ENCODE measurements at places on chromosomes 6 and 20.

DNA sequence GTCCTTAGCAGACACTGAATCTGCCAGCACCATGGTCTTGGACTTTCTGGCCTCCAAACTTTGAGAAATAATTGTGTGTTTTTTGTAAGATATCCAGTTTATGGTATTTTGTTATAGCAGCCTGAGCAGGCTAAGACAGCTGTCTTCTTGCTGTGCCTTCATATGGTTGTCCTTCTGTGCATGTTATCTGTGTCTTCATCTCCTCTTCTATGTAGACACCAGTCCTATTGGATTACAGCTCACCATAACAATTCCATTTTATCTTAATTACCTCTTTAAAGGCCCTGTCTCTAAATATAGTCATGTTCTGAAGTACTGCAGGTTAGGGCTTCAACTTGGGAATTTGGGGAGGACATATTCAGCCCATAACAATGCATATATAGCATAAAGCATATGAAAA, 44.3 kb upstream of the REV3L start:
- no peak for DNase-seq

DNA sequence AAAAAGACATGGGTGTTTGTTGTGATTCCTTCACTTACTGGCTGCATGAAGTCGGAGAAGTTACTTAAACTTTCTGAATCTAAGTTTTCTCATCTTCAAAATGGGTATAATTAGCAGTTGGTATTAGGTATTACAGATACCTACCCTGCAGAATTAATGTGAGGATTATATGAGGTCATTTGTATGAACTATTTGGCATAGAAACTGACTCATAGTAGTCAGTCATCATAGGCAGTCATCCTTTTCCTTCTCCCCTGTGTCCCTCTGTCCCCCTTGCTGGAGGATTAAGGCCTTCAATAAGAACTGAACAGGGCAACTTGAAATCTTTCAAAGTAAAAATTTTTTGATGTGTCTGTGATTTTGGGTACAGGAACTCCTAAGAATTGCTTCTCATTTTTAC, 26.3 kb downstream of the RALGAPB start:
- DNase-seq: no peak

- peak; percentile 51 for DNase-seq
Observed at GRCh38 chr20:58179432-58180099, 48.9 kb downstream of the ANKRD60 start.

DNA sequence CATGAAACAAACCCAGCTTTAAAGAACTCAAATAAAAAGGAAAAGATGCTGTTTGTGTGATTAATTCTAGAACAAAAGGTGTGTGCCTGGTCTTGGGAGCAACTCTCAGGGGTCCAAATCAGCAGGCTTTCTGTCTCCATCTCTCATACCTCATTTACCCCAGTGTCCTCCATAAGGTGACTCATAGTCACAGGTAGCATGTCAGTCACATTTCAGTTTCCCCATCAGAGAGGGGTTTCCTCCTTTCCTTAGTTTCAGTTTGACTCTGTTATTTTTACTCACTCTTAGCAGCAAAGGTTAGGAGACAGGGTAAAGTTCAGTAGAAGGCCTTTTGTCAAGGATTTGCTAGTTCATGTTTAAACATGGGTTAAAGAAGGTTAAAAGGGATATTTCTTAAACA, 46.2 kb downstream of the OGFRL1 start:
- DNase-seq: no peak

DNA sequence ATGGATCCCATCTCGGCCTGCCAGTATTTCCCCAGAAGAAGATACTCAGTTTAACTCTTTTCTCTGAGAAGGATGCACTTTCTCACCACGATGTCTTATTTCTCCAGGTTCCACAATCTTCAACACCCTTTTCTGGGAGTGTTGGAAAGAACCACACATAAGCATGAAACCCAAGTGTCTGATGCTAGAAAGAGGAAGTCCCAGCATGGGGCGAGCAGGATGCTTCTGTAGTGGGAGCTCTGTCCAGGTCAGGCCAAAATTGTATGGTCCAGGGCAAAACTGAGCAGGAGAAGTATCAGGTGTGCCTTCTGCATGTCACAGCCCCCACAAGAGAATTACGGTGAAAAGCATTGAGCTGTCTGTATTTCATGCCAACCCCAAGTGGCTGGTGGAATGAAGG, 11.0 kb downstream of the TREM1 start:
- DNase-seq: no peak

DNA sequence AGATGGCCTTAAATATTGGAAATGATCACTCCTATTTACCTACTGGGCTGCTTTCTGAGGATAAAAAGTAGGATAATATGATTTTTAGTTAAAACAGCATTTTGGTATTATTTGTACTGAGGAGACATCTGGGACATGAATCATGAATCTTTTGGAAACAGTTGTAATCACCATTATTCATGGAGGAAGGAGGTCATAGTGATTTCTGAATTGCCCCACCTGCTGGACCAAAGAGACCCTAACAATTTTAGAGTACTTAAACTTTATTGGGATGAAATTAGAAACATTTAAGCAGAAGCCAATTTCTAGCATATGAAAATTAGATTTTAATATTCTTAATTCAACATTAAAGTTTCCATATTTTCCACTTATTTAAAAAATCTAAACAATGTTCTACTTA, 108.4 kb upstream of the SIM1 start:
- DNase-seq: no peak

DNA sequence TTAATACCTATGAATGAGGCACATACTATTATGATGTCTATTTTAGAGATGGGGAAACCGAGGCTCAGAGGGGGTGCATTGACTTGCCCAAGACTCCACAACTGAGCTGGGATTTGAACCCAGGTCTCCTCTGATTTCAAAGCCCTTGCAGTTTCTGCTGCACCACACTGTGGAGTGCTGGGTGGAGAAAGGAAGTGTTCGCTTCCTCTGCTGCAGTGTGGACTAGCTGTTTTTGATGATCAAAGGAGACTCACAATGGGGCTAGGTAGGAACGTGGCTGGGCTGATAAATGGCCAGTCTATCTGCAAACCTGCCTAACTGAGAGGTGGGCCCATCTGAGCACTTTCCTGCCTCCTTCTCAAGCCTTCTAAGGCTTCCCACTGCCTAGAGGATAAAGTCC, 87.2 kb downstream of the CD40 start:
- DNase-seq: no peak

DNA sequence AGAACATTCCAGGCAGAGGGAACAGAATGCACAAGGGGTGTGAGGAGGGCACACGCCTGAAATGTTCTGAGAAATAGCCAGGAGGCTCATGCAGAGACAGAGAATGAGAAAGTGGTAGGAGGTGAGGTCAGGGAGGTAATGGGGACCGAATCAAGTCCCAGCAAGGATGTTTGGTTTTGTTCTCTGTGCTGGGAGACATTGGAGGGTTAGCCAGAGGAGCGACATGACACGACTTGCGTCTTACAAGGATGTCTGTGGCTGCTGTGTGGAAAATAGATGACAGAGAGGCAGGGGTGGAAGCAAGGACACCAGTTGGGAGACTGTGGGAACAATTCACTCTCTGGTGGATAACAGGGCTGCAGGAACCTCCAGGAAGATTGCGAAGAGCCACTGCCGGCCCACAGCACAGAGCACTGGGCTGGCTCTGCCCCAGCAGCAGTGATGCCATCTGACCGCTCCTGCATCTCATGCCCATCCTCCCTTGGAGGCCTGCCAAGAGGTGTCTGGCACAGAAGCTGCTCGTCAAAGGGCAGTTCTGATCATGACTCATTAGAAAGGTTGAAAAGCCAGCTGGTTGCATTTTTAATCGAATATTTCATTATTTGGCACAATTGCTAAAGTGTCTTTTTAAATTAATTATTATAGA, 57.7 kb upstream of the CD83 start:
- DNase-seq: no peak

GRCh38 chr6:156651486-156651885, 125.7 kb upstream of the ARID1B start:
- DNase-seq: no peak

DNA sequence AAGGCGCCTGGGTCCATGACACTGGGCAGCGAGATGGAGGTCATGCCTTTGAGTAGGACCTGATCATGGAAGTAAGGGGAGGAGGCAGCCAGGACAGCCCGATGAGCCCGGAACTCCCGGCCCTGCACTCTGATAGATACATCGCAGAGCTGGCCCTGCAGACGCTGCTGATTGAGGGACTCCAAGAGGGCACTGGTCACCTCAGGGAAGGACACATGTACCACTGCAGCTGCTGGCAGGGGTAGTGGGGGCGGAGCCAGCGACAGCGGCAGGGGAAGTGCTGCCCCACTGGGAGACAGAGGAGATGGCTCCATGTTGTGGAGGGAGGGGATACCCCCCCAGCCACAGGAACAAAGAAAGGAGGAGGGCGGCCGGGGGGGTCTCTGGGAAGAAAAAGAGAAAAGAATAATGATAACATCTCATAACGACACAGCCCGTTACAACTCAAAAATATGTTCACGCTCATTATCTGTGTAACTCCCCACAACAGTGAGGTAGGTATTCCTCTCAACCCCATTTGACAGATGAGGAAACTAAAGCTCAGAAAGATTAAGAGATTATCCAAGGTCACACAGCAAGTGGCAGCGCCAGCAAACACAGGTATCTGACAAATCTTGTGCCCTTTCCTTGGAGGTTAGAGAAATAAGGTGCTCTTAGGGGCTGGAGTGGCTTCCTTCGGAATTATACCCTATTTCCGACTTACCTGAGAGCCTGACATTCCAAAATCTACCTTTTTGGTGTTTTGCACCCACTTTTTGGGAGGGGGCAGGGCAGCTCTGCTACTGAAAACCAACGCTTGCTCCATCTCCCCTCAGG, 733 bp downstream of the ZBTB22 start:
- DNase-seq: no peak

DNA sequence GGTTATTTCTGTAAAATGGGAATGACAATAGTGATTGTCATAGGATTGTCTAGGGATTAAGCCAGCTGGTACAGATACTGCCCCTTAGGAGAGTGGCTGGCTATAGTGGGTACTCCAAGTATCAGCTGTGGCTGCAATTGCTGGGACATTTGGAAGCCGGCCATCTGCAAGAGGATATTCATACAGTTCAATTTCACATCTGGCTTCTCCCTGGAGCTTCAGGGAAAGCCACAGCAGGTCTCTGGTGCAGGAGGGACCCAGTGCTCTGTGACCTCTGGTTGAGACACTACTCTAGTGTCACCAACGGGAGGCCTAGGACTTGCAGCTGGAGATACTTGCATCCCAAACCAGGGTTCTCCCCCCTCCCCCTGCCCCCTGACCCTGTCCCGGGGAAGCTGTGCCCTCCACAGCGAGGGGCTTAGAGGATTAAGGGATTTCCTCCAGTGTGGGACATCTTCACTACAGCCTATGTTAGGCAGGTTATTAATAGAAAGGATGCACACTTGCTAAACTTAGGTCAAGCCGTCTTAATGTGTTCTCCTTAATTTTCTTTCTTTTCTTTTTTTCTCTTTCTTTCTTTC, 2.7 kb downstream of the SLC2A10 start:
- DNase-seq: no peak

DNA sequence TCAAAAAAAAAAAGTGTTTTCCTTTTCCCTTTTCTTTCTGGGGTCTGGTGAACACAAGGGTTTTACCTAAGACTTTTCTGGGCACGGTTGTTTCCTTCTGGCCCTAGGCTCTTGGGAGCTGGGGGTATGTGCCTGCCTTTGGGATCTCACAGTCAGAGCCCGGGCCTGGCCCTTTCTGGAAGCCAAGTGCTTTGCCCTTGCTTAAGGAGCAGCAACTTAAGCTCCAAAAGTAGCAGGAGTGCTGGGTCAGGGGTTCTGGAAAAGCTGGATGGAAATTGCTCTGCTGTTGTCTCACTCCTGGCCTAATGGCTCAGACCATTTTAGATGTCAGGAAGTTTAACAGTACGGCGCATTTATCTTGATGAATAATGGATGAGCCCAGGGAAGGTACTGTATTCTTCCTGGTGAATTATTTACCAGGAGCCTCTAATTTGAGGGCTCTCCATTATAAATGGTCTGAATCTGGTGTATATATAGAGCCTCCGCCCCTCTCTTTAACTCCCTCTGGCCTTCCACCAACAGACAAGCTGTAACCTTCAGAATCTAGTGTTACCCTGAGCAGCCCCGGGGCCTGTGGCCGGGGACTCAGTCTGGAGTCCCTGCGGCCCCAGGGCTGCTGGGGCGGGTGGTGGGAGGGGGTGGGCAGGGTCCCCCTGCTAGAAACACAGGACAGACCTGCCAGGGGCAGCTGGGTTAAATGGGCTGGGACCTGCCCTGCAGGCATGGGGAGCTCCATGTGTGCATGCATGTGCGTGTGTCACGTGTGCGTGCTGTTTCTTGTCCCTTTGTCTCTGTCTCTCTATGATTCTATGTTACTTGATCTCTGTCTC, 37.5 kb downstream of the PTK7 start:
- no peak for DNase-seq

DNA sequence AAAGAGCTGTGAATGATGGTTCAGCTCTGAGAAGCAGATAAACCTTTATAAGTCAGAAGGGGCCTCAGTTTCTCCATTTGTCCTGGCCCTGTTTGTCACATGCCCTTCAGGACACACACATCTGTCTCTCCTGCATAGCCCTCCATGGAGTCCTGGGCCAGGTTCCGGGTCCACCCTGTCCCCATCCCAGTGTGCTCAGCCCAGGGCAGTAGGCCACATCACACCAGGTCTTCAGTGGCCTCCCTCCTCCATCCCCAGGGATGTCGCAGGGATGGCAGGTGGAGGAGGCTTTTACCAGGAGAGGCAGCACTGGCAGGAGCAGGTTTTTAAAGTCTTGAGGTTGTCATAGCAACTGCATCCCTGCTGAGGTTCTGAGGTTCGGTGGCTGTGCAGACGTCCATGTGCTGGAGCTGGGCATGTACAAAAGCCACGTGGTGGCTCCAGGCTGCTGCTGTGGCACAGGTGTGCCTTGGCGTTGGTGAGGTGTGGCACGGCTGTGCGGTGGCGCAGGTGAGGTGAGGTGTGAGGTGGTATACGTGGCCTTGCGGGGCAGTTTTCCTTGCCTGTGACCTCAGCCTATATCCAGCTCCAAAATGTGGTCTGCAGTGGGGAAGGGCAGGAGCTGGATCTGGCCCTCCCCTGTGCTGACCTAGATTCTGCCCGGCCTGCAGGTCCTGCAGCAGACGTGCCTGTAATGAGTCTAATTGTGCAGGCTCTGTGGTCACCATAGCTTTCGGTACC, 8.0 kb upstream of the NPBWR2 start:
- DNase-seq: no peak

DNA sequence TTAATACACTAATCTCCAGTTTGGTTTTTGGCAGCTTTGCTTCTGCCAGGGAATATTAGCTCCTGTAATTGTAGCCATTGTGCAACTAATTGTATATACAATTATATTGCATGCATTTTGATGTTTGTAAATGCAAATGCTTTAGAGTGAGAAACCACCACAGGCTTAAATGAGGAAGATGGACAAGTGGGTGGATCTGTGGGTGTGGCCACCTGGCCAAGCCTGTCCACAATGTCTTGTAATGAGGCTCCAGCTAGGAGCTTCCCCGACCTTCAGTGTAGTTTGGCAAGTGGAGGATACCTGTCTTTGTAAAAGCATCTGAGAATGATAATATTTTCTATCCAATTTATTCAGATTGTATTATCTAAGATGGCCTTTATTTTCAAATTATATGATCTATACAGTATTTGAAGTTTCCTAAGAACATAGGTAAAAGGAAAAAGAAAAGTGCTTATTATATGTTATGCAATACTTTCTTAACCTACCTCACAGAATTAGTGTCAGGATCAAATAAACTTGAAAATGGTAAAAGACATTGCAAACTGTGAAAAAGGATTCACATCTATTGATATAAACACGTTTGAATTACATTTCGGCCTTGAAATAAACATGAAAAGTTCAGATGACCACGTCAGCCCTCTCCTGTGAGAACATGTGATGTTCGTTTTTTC, 49.3 kb upstream of the ARID1B start:
- DNase-seq: no peak
